Common myeloid progenitor, CD34-positive (primary cell): ENCODE measurements at places on chromosomes 1 and 21.
A peak's percentile ranks its signal among the peaks of the same experiment; 100 is the strongest.

GRCh38 chr1:173555651-173556305 is 47.1 kb downstream of the SLC9C2 start:
- DNase-seq: no peak

GRCh38 chr21:32562915-32563314 is 22.4 kb downstream of the TCP10L start:
- DNase-seq: peak; percentile 26

DNA sequence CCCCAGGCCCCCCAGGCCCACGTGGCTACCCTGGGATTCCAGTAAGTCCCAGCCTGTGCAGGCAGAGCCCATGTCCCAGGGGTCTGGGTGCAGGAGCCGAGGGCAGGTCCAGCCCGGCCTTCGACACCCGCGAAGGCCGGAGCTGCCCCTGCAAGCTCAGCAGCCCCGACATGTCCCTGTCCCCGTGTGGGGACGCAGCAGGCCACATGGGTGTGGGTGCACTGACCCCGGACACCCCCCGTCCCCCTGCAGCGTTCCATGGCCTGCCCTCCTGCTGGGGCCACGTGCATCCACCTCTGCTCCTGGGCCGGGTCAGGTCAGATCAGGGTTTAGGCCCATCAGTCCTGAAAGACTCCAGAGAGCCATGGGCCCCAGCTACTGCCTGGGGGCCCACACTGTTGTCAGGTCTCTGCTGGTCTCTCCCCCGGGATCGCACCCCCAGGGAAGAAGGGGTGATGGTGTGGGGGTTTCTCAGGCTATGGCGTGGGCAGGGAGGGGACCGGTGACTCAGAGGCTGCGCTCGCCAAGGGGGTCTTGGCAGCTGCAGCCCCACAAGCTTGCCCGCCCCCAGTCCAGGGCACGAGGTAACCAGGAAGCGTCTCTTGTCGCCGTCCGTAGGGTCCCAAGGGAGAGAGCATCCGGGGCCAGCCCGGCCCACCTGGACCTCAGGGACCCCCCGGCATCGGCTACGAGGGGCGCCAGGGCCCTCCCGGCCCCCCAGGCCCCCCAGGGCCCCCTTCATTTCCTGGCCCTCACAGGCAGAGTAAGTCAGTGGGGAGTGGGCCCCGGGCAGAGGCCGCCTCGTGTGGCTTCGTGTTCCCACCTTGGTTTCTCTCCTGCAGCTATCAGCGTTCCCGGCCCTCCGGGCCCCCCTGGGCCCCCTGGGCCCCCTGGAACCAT is 37.5 kb downstream of the SLC19A1 start:
- no peak for DNase-seq

- DNase-seq: no peak
Measured at GRCh38 chr1:220331318-220331717, 59.1 kb upstream of the RAB3GAP2 start.

GRCh38 chr1:93658188-93658587 is 23.4 kb downstream of the BCAR3 start:
- no peak for DNase-seq

GRCh38 chr1:193355626-193356025 is 169.2 kb upstream of the B3GALT2 start:
- no peak for DNase-seq

DNA sequence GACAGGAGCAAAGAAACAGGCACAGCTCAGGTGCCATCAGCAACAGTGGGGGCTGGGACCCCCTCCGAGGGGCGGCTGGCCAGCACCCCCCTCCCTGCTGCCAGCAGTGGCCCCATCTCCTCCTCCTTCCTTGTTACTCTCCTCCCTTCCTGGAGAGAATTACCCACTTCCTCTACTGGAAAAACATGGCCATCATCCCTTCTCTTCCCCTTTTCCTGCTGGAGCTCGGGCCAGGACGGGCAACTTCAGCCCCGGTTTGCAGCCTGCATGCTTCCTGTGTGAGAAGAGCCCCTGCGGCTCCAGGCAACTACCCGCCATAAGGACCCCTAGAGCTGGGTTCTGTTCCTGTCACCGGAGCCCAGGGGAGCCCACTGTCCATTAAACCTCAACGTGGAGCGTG is 17.6 kb downstream of the MEGF6 start:
- no peak for DNase-seq

DNA sequence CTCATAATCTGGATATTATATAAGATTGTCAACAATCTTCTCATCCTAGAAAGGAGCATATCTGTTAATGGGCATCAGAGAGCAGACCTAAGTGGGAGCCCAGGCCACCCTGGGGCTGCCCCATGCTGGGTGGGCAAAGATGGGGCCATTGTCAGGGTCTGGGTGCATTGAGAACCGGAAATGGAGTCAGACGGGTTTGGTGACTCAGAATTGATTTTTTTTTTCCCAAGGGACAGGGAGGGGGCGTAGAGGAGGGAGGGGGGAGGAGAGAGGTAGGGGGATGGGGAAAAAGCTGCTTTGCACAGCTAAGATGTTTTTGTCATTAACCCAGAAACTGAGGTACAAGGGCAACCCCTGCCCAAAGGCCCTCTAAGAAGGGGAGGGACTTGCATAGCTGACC is 1.3 kb downstream of the ATXN7L2 start:
- DNase-seq: no peak

DNA sequence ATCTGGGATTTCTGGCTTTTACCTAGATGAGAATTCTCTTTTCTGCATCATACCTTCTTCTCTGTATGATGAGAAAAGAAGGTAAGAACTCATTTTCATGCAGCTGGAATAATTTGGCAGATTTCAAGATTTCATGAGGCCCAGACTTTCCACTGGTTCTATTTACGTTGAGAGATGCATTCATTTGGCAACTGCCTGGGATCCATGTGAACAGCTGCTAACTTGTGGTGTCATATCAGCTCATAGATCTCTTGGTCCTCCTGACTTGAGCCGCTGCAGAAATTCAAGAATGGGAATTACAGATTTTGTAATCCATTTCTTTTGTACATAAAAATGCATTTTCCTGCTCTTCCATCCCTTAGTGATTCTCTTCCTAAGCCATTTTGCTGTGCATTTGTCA is 17.1 kb upstream of the C1orf87 start:
- no peak for DNase-seq

- no peak for DNase-seq
Measured at GRCh38 chr1:194033646-194034045, 847.2 kb upstream of the B3GALT2 start.

DNA sequence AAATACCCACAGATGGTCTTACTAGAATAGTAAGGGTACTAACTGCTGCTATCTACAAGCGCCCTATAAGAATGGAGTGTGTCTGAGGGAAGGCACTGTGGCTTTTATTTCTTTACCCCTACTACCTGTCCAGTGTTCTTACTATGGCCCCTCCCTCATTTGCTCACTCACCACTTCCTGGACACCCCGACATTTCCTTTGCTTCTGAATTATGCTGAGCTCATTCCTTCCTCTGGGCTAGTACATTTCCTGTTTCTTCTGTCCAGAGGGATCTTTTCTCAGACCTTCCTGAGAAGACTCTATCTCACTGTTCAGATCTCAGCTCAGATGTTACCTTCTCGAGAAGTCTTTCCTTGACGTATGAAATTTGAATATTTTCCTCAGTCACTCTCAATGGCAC is 192.1 kb upstream of the DAB1 start:
- DNase-seq: no peak

DNA sequence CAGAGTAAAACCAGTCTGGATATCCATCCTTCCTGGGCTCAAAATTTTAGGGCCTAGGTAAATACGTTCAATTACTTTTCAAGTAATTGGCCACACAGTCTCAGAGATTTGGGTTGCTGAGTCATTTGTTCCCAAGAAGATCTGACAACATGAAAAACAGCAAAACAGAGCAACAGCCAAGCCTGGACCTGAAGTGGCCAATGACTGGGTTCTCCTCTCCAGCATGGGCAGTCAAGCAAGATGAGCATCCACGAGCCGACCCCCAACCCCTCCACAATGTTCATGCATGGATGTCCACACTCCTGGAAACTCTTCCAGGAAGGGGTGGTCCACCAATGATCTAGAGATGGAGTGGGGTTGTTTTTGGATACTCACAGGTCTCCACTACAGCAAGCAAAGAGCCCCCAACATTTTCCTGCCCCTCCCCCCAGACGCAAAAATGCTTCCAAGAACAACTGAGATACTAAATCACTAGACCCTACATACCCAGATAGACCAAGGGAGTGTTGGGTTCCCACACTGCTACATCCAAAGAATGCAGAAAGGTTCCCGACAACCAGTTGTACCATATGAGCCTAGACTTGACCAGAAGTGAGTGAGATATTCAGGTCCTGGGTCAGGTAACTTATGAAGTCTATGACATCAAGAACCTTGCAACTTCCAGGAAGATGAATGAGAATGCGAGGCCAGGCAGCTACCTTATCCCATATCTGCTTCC is 73.0 kb downstream of the CD46 start:
- DNase-seq: no peak

- DNase-seq: no peak
Measured at GRCh38 chr1:43764581-43764980, 57.2 kb downstream of the ST3GAL3 start.

- DNase-seq: no peak
Measured at GRCh38 chr1:68955424-68955823, 458.5 kb upstream of the DEPDC1 start.

- no peak for DNase-seq
Measured at GRCh38 chr1:194333240-194333639, 1146.8 kb upstream of the B3GALT2 start.

GRCh38 chr1:232891656-232892317 is 58.6 kb upstream of the NTPCR start:
- no peak for DNase-seq

DNA sequence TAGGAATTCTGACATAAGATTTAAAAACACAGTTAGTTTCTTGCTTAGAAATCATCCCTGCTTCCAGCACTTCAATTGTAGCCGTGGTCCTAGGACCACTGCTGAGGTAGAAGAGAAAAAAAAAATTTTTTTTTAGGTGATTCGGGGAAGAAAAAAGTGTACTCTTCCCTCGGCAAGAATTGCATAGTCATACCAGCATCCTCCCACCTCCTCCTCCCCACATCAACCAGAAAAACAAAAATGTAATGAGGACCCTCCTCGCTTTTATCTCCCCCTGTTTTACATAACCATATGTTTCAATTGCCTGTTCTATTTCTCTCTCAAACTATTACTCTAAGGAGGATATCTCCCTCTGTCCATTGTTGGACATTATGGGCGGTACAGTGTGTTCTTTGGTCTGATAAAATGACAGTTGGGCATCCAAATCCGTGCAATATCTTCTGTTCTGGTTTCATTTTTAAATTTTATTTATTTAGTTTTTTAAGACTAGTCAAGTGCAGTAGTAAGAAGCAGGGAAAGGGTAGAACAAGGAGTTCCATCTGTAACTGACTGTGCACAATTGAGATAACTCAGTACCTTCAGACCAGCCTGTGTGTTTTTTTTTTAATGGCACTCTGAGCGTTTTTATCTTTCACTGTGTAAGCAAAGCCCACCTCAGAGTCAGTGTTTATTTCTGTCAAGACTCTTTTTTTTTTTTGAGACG is 10.4 kb upstream of the MFSD2A start:
- peak; percentile 18 for DNase-seq

DNA sequence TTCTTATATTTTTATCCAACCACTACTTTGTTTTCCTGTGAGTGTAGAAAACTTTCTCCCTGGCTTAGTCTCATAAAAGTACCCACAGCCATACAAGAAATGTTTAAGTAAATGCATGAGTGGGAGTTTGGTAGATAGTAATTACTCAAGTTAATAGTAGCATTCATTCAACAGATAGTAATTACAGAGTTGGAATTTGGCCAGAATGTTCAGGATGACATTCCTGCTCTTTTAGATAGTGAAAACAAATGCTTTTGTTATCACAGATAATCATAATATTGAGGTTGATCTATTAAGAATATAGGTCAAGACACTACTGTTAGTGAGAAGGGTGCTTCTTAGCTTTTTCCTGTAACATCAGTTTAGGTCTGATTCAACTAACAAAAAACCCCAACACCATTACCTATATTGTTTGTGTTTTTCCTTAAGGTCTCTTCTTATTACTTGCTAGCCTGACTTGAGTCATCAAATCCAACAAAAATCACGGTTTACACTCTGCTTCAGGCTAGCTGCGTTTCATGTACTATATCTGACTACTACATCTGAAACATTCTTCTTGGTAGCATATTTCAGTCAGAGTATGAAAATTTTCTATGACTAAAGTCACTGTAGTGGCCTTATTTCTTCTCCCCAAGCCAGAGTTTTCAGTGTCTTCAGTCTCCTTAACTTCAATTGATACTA is 163.7 kb downstream of the HS2ST1 start:
- DNase-seq: no peak
